Fibroblast of the aortic adventitia (primary cell): ENCODE measurements at places on chromosomes 1 and 21.

DNA sequence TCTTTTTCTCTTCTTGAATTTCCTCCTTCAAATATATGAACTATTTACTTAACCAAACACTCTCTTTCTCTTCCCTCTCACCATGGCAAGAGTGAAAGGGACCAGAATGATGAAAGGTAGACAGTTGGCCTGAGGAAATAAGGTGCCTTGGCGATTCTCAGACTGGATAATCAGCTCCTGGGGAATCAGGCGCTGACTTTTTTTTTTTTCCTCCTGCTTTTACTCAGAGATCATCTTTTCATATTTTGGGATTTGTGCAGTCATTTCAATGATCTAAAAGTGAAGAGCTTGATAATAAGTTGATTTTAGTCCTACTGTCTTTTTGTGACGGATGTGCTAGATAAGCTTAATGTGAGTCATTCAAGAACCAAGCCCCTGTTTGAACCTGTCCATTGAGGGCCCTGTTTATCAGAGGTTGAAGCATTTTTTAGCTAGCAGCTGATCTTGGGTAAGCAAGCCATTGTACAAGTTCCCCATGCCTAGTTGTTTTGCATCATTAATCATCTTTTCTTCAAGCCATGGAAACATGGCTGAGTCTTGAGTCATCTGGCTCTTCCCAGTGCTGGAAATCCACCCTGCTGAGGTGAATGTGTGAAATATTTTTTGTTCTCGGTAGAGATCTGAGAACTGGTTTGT, 40.8 kb downstream of the ITSN1 start:
- DNase-seq, result peak; percentile 96

GRCh38 chr1:184157394-184157742, 105.8 kb downstream of the TSEN15 start:
- no peak for DNase-seq

DNA sequence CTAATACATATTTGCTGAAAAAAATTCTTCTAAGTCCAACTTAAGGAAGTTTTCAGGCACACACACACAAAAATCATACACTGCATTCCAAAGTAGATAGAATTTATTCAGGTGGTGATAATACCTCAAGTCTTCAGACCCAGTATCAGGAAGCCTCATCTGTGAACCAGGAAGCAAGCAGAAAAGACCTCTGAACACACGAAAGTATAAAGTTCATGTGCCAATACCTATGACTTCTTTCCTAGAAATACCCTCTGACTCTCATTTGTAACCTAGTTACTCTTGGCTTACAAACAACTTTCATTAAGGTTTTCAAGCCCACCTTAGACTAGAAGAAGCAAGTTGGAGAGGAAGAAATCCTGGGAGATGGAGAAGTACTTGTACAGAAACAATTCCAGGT, 35.7 kb upstream of the IFNLR1 start:
- no peak for DNase-seq

DNA sequence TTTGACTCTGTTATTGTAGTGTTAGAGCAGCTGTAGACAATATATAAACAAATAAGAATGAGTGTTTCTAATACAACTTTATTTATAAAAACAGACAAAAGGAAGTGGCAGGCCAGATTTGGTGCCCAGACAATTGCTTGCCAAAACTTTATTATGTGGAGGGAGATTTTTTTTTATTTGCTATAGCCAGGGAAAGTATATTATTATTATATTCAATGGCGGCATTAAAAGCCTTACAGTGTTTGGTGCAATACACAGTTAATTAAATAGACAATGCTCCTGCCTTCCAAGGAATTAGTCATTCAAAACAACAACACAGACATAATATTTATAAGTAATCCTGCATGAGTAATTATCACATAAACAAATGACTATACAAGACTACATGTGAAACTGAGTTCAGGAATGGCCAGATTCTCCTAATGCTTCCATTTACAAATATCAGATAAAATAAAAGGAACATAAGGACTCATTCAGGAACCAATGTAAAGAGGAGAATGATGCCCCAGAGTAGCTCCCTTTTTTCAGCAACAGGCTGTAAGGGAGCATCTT, 10.6 kb upstream of the RC3H1 start:
- no peak for DNase-seq

- no peak for DNase-seq
Measured at GRCh38 chr1:227219715-227220292, 98.5 kb downstream of the CDC42BPA start.

DNA sequence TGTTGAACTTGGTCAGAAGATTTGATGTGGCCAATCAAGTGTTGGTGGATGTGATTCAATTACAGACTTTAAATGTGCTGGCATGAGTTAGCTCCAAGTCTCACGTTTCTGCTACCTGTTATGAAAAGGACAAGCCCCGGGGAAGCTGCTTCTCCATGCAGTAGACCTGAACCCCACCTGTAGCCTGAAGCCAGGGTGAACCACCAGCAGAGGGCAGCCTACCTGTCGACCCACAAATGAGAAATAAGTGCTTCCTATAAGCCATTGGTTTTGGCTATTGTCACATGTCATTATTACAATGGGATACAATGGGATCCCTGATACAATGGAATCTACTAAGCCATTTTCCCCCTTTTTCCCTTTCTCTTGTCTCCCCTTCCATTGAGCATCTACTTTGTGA, 230.2 kb downstream of the PRDM2 start:
- DNase-seq, result no peak

DNA sequence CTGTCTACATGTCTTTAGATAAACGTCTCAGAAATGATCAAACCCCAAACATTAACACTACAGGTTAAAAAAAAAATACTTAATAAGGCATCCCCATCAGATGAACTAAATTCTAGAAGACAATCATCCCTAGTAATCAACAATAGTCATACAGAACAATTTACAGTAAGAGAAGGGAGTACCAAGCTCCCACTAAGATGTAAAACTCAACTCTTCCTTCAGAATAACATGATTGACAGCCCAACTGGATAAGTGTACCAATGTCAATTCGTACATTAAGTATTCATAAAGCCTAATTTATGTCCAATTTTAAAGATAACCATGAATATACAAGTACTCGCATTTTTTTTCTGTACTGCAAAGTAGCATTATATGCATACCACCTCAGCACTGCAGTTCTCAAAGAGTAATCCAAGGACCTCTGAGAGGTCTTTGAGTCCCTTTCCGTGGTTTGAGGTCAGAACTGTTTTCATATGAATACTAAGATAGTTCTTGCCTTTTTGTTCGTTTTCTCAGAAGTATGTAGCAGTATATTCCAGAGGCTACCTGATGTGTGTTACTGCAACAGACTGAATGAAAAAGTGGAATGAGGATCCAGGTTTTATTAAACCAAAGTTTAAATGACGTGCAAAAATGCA, 6.6 kb downstream of the SCAF4 start:
- DNase-seq, result no peak

GRCh38 chr1:170580636-170581440, 48.9 kb downstream of the GORAB start:
- peak; percentile 50 for DNase-seq

- peak; percentile 68 for DNase-seq
Measured at GRCh38 chr1:205658943-205659581, 21.2 kb downstream of the SLC45A3 start.

DNA sequence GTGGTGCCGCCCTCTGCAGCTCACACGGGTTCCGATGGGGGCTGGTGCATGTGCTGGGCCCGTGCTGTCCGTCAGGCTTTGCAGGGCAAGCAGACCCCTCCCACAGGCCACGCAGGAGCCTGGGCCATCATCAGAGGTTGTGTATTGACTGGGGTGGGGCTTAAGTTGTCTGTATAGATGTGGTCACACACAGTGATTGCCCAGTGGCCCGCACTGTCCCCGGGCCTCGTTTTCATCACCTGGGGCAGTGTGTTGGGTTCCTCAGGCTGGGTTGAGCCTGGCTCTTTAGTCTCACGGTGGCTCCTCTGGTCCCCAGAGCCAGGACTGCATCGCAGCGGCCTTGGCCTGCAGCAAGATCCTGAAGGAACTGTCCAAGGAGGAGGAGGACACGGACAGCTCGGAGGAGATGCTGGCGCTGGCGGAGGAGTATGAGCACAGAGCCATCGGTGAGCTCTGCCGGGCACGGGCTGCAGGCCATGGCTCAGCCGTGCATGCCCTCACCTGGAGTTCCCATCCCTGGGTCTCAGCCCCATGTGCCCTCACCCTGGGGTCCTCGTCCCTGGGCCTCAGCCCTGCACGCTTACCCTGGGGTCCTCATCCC, 44.1 kb downstream of the TRPM2 start:
- DNase-seq, result no peak

DNA sequence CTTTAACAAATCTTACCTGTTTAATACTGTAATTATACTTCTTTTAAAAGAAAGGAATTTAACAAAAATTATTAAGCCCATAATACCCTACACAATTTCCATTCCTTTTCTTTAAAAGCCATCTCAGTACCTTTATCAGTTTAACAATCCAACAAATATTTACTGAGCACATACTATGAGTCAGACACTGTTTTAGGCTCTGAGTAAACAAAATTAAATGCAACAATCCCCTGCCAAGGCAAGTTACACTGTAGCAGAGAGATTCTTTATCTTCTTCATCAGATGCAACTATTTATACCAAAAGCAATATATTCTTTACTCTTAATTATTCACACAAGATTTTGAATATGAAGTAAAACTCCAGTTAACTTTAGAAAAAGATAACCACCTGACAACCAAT, 12.0 kb downstream of the DENND1B start:
- DNase-seq, result no peak

- no peak for DNase-seq
Measured at GRCh38 chr1:151790940-151791651, 796 bp upstream of the TDRKH start.

DNA sequence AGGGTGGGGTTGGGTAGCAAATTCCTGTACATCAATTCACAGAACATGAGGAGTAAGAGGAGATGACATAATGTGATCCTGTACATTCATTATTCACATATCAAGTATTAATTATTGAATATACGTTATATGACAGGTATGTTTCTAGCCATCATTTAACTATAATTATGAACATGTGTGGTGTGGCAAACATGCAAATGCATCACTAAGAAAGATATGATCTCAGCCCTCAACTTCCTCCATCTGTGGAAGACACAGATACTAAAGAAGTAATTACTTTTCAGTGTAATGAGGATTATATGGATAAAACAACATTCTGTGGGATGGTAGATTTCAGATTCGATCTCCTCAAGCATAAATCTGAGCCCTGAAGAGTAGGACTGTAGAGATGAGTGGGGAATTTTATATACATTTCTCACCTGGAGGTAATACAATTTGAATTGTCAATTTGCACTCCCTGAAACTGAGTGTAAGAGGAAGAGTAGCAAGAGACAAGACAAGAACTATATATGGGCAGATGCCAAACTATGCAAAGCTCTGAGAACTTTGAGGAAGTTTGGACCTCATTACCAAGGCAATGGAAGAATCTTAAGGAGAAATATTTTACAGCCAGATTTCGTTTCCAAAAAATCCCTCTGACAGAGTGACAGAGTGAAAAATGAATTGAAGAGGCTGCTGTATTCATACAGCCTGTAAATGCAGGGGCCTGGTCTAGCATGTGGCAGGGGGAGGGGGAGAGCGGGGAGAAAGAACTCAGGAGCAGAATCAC, 275.5 kb downstream of the TPR start:
- no peak for DNase-seq

- DNase-seq, result no peak
Measured at GRCh38 chr1:157161901-157162300, 23.7 kb upstream of the ETV3 start.

DNA sequence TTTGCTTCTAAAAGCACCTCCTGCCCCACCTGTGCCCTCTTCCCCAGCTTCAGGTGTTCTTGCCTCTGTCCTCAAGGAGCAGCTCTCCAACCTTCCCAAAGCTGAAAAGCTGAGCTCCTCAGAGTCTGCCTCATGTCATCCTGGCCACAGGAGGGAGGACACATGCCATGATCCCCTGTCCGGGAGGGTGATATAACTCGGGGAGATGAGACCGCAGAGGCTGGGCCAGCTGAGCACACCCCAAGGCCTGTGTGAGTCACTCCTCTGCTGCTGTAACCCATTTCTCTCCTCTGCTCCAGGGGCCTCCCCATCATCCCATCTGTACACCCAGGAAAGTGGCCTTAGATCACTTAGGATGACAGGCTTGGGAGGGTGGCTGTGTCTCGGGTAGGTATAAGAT, 49.8 kb downstream of the EPHB2 start:
- no peak for DNase-seq

GRCh38 chr1:180975551-180975950, 47.1 kb downstream of the STX6 start:
- no peak for DNase-seq

DNA sequence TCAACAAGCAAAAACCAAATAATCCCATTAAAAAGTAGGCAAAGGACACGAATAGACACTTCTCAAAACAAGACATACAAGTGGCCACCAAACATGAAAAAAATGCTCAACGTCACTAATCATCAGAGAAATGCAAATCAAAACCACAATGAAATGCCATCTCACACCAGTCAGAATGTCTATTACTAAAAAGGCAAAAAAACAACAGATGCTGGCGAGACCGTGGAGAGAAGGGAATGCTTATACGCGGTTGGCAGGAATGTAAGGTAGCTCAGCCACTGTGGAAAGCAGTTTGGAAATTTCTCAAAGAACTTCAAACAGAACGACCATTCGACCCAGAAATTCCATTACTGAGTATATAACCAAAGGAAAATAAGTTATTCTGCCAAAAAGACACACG, 145.1 kb upstream of the EDN2 start:
- DNase-seq, result peak; percentile 25

DNA sequence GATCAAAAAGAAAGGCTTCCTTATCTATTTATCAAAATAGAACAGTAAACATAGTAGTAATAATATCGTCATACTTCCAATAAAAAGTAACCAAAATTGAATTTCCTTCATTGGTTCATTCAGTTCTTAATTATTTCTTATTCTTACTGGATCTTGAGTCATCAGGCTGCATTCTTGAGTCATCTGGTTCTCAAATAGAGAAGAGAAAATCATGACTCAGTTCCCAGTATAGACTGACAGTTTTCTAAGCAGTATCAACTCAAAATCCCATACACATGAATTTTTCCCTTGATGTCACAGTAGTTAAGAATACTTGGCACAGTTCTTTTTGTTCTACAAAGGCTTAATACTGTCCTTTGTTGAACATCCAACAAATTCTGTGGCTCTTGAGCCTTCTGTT, 626.9 kb upstream of the ADGRL4 start:
- DNase-seq, result peak; percentile 83

DNA sequence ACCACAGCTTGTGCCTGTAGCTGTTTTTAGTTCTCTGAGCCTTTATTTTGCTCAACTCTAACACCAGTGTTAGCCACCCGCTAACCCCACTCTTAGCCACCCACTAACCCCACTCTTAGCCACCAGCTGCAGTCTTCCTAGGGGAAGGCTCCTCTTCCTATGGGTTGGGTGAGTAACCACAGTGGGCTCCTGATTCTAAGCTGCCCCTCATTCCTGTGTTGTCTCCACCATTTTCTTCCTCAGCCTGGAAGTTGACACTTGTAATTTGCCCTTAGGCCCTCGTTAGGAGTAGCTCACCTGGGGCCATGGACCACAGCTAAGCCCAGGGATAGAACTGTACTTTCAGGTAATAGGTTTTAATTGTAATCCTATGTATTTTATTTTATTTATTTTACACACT, 782.9 kb upstream of the TPTE start:
- DNase-seq, result no peak
